ENCODE measurements at places on chromosomes 13 and 19.

- DNase-seq, result no peak
Measured at GRCh38 chr19:41801792-41802211, 5.4 kb downstream of the CEACAM3 start.

GRCh38 chr13:83003185-83003584, 879.1 kb downstream of the SLITRK1 start:
- no peak for DNase-seq

- no peak for DNase-seq
Measured at GRCh38 chr13:106155411-106155810, 380.1 kb downstream of the EFNB2 start.

DNA sequence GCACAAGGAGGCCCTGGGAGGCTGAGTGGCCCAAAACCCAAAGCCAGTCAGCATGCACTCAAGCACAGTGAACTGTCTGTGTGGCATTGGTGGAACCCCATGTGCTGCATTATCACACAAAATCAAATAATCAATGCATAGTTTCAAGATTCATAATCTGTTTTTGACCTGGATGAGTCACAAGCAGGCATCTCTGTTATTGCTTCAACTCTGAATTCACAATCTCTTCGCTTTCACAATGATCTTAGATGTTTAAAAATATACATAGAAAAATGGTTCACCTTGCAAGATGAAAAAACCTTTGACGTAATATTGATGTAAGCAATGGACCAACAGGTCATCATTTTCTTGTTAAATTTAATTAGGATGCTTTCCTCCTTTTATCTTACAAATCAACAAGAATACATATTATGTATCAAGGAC, 455.4 kb downstream of the IRS2 start:
- no peak for DNase-seq

DNA sequence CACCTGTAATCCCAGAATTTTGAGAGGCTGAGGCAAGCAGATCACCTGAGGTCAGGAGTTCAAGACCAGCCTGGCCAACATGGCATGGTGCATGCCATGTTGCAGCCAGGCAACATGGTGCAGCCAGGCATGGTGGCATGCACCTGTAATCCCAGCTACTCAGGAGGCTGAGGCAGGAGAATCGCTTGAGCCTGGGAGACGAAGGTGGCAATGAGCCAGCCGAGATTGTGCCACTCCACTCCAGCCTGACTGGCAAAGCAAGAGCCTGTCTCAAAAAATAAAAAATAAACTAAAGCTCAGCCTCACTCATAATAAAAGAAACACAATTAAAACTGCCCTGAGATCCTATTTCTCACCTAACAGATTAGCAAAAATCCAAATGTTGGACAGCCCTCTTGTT, 49.7 kb upstream of the MAP3K10 start:
- DNase-seq, result no peak

DNA sequence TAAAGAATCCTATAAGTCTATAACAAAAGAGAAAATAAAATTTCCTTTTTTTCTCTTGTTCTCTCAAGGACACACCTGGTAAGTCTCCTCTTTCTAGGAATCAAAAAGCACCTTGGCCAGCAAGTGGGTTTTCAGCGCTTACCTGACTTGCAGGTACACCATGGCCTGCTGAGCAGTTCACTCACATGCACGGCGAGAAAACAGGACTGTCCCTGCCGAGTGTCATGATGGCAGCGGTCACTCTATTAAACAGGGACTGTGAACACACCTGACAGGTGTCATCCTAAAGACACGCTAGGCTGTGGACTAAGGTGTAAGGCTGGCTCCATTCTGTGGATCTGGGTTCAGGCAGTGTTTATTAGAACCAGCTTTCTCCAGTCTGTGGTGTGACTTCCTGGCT, 170.2 kb downstream of the TEX29 start:
- DNase-seq, result no peak
